Pancreas (tissue), 10 donors: ENCODE measurements at places on chromosomes 5 and 9.

- no peak for DNase-seq
Measured at GRCh38 chr5:90066920-90067319, 342.6 kb downstream of the CETN3 start.

DNA sequence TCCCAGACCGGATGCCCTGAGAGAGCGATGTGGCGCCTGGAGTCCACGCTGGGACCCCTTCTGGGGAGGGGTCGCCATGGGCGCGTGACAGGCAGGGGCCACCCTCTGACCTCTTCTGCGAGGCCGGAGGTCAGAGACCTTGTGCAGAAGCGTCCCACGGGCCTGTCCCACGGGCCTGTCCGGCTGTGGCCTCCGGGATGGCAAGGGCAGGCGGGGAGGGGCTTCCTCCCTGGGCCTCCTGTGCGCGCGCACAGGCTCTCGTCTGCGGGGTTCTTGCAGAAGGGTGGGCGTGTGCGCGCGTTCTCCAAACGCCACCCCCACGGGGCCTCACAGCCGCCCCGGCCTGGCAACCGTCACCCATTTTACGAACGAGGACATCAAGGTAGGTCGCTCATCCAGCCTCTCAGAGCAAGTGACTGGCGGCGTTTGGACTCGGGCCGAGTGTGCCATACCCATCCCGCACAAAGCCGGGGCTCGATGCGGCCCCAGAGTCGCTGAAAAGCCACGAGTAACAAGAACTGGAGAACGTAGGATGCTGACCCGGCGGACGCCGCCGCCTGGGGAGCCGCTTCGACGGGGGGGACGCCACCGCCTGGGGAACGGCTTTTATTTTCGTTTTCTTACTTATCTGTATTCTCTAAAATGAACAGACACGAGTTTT lies 897 bp downstream of the AHRR start:
- no peak for DNase-seq

GRCh38 chr5:15587916-15588315 lies 87.9 kb downstream of the FBXL7 start:
- DNase-seq, result no peak

- no peak for DNase-seq
Measured at GRCh38 chr9:34519321-34520020, 3.3 kb downstream of the ENHO start.

GRCh38 chr5:2466966-2467365 lies 284.5 kb downstream of the IRX2 start:
- no peak for DNase-seq

DNA sequence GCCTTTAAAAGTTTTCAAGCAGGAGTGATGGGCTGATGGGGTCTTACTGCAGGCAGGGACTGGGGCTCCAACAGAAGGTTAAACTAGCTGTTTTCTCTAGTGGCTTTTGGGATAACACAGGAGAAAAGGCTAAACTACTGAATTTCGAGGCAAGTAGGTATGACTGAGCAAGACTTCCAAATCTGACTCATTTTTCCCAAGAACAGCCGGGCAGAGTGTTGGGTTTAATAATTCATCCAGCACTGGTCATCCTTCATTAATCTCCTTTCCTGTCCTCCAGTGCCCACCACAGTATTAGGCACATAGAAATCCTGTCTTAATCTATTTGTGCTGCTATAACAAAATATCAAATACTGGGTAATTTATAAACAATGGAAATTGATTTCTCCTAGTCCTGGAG lies 20.5 kb downstream of the MSX2 start:
- DNase-seq, result no peak

- no peak for DNase-seq
Measured at GRCh38 chr9:87622923-87623322, 103.0 kb upstream of the CTSL start.

- DNase-seq, result no peak
Measured at GRCh38 chr9:12776513-12777055, 1.8 kb downstream of the LURAP1L start.

GRCh38 chr5:115423051-115423450 lies 121.5 kb downstream of the FEM1C start:
- DNase-seq, result no peak

GRCh38 chr5:85049020-85049419 lies 664.3 kb upstream of the EDIL3 start:
- no peak for DNase-seq

DNA sequence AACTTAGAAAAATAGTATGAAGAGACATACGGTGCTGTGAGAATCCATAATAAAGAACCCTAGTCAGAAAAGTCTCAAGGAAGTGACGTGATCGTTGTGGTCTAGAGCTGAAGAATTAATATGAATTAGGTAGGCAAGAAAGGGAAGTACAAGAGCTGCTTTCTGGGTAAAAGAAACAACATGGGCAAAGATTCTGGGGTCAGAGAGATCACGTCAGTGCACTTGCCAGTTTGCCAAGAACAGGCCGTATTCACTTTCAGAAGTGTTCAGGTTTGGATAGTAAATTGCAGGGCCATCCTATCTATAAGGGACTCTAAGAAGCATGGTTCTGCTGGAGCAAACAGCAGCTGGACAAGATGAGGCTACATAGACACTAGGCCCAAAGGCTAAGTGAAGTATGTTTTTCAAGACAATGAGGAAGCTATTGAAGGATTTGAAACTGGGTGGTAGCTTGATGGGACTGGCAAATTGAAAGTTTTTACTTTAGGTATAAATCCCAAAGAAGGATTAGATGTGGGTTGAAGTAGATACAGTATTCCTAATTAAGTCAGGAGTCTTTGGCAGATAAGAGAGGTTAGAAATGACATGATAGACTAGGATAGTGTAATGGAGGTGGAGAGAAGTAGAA lies 4.8 kb upstream of the CHD1 start:
- DNase-seq, result no peak

DNA sequence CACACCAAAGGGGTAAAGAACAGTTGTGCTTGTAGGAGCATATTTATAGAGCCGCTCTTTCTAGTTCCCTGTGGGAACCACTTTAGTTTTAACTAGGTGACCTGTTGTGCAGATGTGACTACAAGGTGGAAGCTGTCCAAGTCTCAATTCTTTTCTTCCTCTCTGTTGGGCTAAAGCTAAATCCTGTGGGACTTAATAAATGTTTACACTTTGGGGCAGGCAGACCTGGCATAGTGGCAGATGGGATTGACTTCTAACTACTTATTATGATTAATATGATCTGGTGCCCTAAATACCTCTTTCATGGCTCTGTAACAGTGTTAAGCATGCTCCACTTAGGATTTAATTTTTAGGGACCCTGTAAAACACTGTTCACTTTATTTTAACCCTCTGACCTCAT lies 265.3 kb downstream of the KCTD16 start:
- no peak for DNase-seq

- DNase-seq, result no peak
Measured at GRCh38 chr5:126965487-126965886, 64.9 kb downstream of the MARCHF3 start.

- DNase-seq, result no peak
Measured at GRCh38 chr9:91572044-91572443, 148.4 kb upstream of the NFIL3 start.

DNA sequence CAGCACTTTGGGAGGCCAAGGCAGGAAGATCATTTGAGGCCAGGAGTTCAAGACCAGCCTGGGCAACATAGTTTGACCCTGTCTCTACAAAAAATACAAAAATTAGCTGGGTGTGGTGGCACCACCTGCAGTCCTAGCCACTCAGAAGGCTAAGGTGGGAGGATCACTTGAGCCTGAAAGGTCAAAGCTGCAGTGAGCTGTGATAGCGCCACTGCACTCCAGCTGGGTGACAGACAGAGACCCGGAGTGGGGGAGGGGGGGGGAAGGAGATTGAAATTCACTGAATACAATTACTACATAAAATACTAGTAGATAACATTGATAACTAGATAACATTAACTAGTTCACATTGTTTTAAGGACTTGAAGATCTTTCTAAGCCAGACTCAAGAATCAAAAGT lies 345.6 kb downstream of the BNC2 start:
- no peak for DNase-seq

GRCh38 chr9:89395931-89396710 lies 77.8 kb downstream of the SECISBP2 start:
- no peak for DNase-seq

GRCh38 chr5:68084396-68084795 lies 131.2 kb upstream of the PIK3R1 start:
- no peak for DNase-seq

- no peak for DNase-seq
Measured at GRCh38 chr9:127204771-127205470, 59.7 kb upstream of the GARNL3 start.

DNA sequence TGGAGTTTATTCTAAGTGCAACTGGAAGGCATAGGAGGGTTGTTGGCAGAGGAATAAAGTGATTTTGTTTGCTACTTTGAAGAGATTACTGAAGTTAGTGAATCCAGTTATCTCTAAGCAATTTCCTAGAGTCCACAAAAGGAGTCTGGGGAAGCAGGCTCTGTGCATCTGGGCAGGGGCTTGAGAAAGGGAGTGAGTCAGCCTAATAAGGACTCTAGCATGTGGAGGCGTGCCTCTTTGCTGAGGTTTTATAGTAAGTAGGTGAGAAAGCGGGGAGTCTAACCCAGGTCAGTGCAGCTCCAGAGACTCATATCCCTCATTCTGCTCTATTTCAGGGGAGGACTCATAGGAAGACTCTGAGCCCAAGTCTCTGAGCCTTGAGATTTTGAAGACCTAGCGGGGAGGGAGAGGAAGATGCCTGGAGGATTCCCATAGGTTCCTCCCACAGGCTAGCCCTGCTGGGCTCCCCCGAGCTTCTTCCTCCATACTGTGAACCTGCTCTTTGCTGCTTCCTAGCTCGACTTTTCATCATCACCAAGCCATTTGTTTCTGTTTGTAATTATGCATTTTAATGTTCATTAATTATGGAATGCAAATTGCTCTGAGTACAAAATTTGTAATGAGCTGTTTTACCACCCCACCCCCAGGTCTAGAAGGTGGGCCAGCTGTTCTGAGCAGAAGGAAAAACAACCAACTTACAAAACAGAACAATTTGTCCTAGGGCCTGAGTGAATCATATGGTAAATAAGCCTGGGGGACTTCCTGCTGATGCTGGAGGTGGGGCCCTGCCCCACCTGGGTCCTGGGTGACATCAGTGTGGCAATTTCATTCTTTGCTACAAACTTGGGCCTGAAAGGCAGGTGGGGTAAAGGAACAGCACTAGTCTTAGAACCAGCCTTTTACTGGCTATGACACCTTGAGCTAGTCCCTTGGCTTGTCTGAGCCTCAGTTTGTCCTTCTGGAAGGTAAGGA lies 150.2 kb downstream of the TRIM32 start:
- no peak for DNase-seq

DNA sequence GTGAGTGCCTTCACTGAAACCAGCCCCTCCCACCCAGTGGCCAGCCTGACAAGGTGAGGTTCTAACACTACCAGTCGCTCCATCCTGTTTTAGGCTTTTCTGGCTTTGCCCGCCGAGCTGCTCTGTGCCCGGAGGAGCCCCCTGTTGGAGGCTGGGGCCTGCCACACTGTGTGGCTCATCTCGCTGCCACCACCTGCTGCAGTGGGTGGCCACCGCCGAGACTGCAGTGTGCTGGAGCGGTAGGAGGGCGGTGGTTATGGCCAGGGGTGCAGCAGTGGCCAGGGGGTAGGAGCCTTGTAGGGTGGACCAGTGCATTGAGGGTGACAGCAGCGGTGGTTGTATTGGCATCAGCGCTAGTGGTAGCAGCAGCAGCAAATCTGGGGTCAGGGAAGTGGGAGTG lies 74.7 kb upstream of the PCAT7 start:
- DNase-seq, result no peak

- DNase-seq, result peak; percentile 92
Measured at GRCh38 chr9:133956520-133957076, 35.5 kb downstream of the VAV2 start.

DNA sequence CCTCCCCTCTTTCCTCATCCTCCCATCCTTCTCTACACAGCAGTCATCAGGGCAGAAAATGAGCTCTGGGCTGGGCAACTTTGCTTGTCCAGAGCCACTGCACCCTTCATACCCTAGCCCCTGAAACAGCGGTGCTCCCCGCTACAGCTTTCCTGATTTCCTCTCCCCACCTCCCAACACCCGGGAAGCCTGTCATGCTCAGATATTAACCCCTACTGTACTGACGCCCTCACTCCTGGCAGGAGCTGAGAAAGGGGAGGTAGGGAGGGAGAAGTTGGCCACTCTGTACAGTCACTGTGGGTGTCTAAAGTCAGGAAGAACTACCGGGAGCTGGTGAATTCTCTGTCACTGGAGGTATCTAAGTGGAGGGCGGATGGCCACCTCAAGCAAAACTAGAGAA lies 782 bp downstream of the CAMK2A start:
- no peak for DNase-seq

- no peak for DNase-seq
Measured at GRCh38 chr5:80217667-80218066, 38.2 kb downstream of the SERINC5 start.

- no peak for DNase-seq
Measured at GRCh38 chr9:105191508-105192121, 52.8 kb upstream of the SLC44A1 start.

GRCh38 chr5:142769251-142769792 lies 855 bp upstream of the ARHGAP26 start:
- DNase-seq, result no peak
